ENCODE measurements at places on chromosomes 7 and 10.

DNA sequence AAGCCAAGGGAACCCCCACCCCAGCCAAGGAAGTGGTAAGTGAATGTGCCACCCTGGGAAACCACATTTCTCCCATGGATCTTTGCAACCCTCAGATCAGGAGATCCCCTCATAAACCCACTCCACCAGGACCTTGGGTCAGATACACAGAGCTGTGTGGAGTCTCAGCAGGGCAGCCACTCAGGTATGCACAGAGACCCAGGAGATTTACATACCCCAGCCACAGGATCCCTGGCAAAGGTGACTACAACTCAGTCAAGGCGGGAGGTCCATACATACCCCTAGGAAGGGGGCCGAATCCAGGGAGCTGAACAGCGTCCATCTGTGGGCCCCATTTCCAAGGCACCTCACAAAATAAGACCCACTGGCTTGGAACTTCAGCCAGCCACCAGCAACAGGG, 293.4 kb downstream of the CTNNA3 start:
- H3K4me1 ChIP-seq = no peaks in the 10 kb centered on the region
- H3K4me3 ChIP-seq = no peak overlapping the region
- H3K27ac ChIP-seq = no peak overlapping the region
- DNase-seq = no peak
- H3K27me3 ChIP-seq = no peaks in the 10 kb centered on the region
- H3K36me3 ChIP-seq = peaks cover 8% of the 10 kb centered on the region

DNA sequence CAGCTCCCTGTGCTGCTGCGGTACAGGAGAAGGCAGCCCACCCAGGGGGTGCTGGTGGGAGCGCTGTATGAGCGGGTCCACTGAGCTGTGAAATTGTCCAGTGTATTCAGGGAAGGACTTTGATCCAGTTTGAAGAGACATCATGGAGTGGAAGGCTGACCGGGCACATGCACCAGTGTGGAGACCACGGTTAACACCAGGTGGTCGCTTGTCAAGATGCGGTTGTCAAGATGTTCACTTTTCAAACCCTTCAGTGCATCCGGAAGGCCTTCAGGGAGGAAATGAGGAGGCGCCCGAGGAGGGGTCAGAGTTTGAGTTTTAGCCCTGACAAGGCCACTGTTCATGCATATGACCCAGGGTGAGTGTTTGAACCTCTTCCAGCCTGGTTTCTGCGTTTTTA, 6.1 kb downstream of the DOCK1 start:
- peak overlapping the region; percentile 59 for H3K4me3 ChIP-seq
- H3K36me3 ChIP-seq = peaks cover 12% of the 10 kb centered on the region
- no peaks in the 10 kb centered on the region for H3K27me3 ChIP-seq
- no peak for DNase-seq
- peaks cover 66% of the 10 kb centered on the region for H3K4me1 ChIP-seq
- H3K27ac ChIP-seq = no peak overlapping the region

- H3K4me1 ChIP-seq = no peaks in the 10 kb centered on the region
- no peaks in the 10 kb centered on the region for H3K27me3 ChIP-seq
- no peak overlapping the region for H3K4me3 ChIP-seq
Observed at GRCh38 chr7:36741866-36742265, 17.6 kb upstream of the AOAH start.

- H3K4me3 ChIP-seq = no peak overlapping the region
- no peaks in the 10 kb centered on the region for H3K27me3 ChIP-seq
- H3K36me3 ChIP-seq = no peaks in the 10 kb centered on the region
- H3K27ac ChIP-seq = no peak overlapping the region
Observed at GRCh38 chr7:17487343-17487742, 188.9 kb downstream of the AHR start.

- no peaks in the 10 kb centered on the region for H3K27me3 ChIP-seq
- no peak overlapping the region for H3K4me3 ChIP-seq
Observed at GRCh38 chr10:3639546-3639945, 145.5 kb downstream of the KLF6 start.

Data from neural crest cell (in vitro differentiated cells).